Activated T-helper 2 cell treated with anti-CD3 and anti-CD28 coated beads, Interferon-gamma antibody, Interleukin-2, Interleukin-4, amounts not matched to agents 10 μg/mL and 5 μg/mL and 100 μg/mL, durations not matched to agents 14 hours and 24 hours and 36 hours (primary cell): ENCODE measurements at places on chromosomes 7 and 10.

DNA sequence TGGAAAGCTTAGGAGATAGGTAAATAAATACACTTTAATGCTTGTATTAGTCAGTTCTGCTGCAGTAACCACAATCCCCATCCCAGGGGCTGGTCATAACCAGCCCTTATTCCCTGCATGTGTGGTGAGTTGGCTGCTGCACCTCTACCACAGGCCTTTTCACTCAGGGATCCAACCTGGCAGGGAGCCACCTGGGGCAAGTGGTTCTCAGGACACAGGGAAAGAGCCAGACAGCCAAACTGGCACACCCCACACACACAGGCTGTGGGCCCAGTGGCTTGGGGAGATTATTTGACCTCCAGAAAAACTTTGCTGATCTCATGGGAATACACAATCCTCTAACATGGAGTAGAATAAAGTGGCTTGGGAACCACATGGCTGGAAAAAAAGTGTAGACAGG is 400.0 kb upstream of the RNF32 start:
- no peak for DNase-seq

DNA sequence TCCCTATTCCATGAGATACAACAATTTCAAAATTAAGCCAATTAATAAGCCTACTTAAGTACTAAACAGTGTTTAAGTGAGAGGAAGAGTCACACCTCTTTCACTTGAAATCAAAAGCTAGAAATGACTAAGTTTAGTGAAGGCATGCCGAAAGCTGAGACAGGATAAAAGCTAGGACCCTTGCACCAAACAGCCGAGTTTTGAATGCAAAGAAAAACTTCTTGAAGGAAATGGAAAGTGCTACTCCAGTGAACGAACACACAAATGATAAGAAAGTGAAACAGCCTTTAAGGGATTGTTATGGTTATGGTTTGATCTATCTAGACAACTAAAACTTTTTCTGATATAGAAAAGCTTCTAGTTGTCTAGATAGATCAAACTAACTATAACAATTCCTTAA is 135.4 kb upstream of the KMT2E start:
- DNase-seq: no peak

DNA sequence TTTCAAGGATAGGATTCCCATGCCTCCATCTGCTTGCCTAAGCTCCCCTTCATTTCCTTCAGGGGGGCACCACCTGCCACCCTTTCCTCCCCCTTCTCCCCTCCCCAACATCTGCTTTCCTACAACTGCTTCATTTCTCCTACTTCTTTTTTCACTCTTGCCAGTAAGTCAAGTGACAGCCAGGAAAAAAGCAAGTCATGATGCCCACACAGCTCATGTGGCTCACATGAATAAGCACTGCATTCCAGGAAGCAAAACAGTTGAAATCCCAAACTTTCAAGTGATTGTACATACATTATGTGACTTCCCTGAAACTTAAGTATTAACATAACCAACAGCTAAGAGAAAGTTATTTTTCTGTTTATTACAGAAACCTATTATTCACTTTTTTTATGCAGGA is 78.6 kb downstream of the TNS3 start:
- no peak for DNase-seq

DNA sequence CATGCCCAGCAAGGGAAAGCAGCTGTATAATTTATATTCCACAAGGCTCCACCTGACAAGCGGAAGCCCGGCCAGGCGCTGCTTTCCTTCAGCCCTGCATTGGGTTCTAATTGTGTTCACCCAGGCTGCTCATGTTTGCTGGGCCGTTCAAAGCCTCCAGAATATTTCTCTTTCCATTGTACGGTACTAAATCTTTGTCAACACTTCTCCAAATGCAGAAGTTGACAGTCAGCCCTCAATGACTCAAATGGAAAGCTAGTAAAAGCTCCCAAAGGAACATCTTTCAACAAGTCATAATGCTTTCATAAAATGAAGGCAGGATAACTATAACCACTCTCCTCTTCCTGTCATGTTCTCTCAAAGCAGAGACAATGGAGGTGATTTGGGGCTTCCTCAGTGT is 17.8 kb upstream of the CPXM2 start:
- DNase-seq: no peak
